ENCODE measurements at places on chromosomes 13 and 19.
A peak's percentile ranks its signal among the peaks of the same experiment; 100 is the strongest.

- no peak for DNase-seq
Measured at GRCh38 chr13:44206434-44206833, 167.2 kb upstream of the SERP2 start.

- no peak for DNase-seq
Measured at GRCh38 chr19:7145494-7145893, 76.0 kb downstream of the ZNF557 start.

DNA sequence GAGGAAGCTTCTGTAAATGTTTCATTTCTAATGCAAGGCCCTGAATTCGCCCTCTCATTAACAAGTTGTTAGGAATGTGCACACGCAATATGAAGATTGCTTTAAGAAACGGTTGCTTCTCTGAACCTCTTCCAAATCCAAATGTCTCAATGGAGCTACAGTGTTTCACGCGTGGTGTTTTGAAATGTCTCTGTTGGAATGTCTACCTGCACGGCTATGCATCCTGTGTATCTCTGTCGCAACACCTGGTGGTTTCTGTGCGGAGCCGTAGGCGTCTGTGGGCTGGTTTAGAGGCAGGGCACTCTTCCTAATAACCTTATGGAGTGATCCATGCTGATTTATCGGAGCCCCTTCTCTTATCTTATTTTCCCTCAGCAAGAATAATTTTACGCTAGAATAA is 1584.2 kb upstream of the SLC10A2 start:
- no peak for DNase-seq

GRCh38 chr19:33840783-33841182 is 44.1 kb downstream of the KCTD15 start:
- no peak for DNase-seq

DNA sequence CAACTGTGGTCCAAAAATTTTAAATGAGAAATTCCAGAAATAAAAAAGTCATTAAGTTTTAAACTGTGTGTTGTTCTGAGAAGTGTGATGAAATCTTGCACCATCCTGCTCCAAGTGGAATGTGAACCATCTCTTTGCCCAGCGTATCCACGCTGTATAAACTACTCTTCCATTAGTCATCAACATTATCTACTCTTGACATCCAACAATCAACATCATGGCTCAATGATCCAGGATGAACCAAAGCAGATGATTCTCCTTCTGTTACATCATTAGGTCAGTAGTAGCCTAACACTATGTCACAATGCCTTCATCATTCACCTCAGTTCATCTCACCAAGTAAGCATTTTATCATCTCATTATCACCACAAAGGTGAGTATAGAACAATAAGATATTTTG is 55.3 kb downstream of the SUCLA2 start:
- DNase-seq = no peak

DNA sequence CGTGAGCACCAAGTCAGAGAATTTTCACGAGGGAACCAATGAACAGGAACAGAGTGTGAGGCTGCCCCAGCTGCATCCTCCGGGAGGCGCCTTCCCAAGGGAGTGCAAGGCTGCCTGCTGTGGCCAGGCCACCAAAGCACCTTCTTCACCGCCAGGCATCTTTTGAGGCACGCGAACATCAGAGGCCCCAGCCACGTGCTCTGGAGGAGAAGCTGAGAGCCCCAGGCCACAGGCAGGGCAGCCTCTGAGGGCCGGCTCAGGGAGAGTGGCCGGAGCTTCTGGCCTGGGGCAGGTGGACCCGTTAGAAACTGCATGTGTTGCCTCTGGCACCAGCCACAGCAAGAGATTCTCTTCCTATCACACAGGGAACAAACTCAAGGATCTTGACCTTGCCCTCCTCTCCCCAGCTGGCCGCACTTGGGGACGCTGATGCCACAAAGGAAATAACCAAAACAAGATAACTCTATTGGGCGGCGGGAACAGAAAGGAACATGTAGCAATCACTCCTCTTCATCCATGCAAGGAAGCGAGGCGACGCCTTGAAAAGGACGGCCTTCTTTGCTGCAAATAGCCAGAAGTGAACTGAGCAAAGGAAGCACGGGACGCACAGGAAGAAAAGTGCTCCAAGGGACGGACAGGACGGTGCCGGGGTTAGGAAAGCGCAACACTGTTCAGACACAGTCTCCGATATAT is 19.9 kb downstream of the GAS6 start:
- DNase-seq = no peak

DNA sequence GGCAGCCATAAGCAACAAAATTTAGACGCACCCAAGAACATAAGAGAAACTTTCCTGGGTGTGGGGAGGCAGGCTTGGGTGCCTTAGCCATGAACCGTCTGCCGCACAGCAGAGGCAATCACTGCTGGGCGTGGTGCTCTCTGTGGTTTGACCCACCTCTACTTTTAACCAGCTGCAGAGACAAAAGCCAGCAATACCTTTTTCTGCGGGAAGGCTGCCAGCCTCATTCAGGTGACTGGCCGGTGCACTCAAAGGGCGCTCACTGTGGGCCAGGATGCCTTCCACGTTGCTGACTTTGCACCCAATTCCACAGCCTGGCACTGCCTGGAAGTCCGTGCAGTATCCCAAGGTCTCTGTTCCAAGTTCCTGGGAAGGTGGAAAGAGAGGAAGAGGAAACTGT is 69.1 kb downstream of the ATP7B start:
- peak; percentile 50 for DNase-seq

DNA sequence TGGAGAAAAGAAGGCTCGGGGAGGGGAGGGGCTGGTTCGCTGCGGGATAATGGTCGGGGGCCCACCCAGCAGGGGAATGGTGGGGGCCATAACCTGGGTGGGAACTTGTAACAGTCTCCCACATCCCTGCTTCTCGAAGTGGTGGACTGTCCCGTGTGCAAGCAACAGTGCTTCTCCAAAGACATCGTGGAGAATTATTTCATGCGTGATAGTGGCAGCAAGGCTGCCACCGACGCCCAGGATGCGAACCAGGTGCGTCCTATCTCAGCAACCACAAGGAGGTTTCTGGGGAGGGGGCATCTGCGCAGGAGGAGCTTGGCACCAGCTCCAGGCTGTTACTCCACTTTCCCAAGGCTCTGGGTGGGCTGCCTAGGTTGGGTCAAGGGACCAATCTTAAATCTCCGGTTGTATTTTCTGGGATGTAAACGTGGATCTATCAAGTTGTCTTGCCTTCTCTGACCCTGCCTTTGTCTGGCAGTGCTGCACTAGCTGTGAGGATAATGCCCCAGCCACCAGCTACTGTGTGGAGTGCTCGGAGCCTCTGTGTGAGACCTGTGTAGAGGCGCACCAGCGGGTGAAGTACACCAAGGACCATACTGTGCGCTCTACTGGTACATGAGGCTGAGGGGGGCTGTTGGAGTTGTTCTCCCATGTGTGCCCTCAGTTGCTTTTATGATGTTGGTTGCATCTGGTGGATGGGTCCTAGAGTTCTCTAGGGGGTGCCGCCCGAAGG is 1.6 kb downstream of the TRIM28 start:
- DNase-seq = no peak

DNA sequence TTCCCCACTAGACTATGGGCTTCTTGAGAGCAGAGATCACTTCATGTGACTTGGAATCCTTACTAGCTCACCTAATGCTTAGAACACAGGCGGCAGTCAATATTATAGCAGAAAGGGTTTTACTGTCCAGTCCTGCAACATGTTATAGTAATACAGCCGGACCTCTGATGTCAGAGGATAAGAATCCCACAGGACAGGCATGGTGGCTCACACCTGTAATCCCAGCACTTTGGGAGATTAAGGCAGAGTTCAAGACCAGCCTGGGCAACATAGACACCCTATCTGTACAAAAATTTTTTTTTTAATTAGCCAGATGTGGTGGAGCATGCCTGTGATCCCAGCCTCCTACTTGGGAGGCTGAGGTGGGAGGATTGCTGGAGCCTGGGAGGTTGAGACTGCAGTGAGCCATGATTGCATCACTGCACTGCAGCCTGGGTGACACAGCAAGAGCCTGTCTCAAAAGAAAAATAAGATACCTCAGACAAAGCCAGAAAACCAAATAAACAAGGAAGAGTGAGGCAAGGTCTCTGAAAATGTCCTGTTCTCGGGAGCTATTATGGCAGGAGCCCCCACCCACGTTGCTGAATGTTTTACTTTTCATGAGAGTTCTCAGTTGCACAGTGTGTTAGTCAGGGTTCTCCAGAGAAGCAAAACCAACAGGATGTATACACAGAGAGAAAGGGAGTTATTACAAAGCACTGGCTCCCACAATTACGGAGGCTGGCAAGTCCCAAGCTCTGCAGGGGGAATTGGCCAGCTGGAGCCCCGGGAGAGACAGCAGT is 100.8 kb downstream of the UBL3 start:
- DNase-seq = no peak

- DNase-seq = no peak
Measured at GRCh38 chr13:71873418-71874247, 6.6 kb upstream of the DACH1 start.

DNA sequence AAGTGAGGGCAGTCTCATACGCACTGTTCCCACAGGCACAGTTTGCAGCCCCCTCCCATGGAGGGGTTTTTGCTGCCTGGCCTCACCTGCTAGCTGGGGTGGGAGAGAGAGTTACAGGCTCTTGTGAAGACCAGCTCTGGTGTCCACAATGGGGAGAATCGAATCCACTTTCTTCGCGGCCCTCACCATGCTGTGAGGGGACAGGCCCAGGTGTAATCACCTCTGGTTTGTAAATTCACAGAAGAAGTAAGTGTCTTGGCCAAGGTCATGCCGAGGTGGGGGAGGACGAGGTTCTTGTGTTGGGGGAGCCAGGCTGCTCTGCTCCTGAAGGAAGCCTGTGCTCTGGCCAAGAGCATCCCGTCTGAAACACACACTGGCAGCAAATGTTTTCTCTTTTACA is 39.5 kb downstream of the TEX29 start:
- no peak for DNase-seq

GRCh38 chr19:17385878-17386611 is 8.0 kb downstream of the CCDC194 start:
- DNase-seq = peak; percentile 61

- no peak for DNase-seq
Measured at GRCh38 chr13:66673401-66673800, 556.7 kb downstream of the PCDH9 start.

DNA sequence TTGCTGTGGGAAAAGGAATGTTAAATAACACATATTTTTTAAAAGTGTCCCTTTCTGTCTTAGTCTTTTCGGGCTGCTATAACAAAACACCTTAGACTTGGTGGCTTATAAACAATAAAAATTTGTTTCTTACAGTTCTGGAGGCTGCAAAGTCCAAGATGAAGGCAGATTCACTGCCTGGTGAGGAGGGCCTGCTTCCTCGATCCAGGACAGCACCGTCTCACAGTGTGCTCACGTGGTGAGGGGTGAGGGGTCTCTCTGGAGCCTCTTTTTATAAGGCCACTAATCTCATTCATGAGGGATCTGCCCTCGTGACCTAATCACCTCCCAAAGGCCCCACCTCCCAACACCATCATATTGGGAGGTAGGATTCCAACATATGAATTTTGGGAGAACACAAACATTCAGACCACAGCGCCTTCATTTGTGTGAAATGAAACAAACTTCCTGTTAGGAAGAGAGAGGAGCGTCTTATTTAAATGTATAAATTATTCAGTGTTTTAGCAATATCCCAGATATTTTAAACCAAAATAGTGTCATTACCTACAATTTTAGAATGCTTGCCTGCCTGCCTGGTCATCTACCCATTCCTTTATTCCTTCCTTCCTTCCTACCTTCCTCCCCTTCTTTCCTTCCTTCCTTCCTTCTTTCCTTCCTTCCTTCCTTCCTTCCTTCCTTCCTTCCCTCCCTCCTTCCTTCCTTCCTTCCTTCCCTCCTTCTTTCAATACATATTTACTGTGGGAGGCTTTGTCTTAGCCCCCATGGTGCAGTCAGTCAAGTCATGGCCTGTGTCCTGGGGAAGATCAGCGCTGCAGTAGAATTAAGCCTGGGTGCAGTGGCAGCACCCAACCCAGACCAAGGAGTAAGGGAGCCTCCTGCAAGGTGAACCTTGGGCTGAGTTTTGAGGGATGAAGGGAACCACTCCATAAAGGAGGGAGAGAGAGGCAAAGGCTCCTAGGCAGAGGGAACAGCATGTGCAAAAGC is 84.2 kb downstream of the TEX26 start:
- no peak for DNase-seq

DNA sequence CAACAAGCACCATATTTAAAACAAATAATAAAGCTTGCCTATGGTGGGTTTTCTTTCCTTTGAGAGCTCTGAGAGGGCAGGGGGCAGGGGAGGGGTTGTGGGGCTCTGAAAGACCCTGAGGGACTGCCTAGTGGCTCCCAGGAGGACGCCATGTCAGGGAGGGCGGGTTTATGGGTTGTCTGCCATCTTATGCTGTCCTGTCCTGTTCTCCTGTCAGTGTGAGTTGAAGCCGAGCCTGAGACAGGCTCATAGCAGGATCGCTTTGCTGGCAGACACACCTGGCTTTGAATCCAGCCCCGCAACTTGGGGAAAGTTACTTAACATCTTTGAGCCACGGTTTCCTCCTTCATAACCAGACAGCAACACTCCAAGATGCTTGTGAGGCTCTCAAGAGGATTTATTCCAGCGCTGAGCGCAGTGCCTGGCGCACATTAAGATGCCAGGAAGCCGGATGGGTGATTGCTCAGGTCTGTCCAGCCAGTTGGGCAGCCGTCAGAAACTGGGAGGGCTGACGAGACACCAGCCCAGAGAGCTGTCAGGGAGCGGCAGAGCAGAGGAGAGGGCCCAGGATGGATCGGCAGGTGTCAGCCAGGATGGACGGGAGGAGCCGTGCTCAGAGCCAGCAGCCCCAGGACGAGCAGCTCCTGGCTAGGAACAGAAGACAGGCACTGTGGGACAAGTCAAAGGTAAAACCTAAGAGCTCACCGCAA is 36.8 kb upstream of the C1QTNF9 start:
- DNase-seq = peak; percentile 42

GRCh38 chr13:51435002-51435578 is 17.7 kb downstream of the INTS6 start:
- peak; percentile 49 for DNase-seq

DNA sequence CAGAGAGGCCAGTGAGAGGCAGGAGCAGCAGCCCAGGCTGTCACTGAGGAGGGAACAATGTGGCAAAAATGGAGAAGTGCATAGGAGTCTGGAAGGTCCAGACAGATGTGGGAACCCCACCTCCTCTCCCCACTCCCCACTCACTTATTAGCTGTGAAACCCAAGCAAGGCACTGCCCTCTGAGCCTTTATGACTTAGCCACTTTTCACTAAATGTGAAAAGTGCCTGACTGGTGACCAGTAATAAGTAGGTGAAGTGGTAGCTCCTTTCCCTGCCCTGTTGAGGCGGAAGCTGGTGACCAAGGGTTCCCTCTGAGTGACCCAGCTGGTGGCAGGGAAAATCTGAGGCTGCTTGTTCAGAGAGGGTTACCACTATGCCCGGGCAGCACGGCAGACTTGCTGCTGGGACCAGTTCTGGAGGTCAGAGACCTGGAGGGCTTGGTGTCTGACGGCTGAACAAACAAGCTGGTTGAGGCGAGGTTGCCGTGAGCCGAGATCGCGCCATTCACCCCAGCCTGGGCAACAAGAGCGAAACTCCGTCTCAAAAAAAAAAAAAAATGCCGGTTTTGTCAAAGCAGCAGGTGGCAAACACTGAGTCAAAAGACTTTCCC is 80.0 kb downstream of the ZNF429 start:
- no peak for DNase-seq

Data from CD4-positive, alpha-beta T cell treated with Interleukin-10 for 1 hour (primary cell).